ENCODE measurements at places on chromosomes 5 and 9. TPM values are rescaled to one million over a fixed set of nuclear protein-coding genes. Genes with fewer than 3 reads are reported as not detected.

The WNK2 gene
- total RNA-seq: 24.8 TPM

The MCIDAS gene
- total RNA-seq: not detected

The ZNF879 gene
- total RNA-seq: 5.9 TPM

The HTR1A gene
- total RNA-seq: not detected

The ACOT12 gene
- not detected for total RNA-seq

The ZNF484 gene
- 14.0 TPM for total RNA-seq

The GRIA1 gene
- total RNA-seq: not detected

The TUSC1 gene
- total RNA-seq: 22.6 TPM

The FAM169A gene
- 0.98 TPM for total RNA-seq

The PAEP gene
- not detected for total RNA-seq

The ZNF483 gene
- total RNA-seq: 8.8 TPM

The NAIP gene
- 22.8 TPM for total RNA-seq

The QSOX2 gene
- 6.1 TPM for total RNA-seq

The PITX1 gene
- total RNA-seq: 141 TPM

The MARVELD2 gene
- total RNA-seq: 6.4 TPM
